ENCODE measurements at places on chromosomes 6 and 20. TPM values are rescaled to one million over a fixed set of nuclear protein-coding genes. Genes with fewer than 3 reads are reported as not detected.

Gene MEI4
- not detected for polyA plus RNA-seq

Gene GRM1
- polyA plus RNA-seq: not detected

DNA sequence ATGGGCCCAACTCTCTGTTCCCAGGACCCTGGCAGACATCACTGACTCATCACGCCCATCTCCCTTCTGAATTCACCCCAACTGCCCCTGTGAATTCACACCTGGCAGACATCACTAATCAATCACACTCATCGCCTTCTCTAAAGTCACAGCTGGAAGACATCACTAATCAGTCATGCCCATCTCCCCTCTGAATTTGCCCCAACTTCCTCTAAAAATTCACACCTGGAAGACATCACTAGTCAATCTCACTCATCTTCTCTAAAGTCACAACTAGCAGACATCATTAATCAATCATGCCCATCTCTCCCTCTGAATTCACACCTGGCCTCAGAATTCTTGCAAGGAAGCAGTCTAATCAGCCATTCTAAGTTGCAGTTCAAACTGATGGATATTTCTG lies 111.1 kb downstream of the FOXA2 start:
- DNase-seq: no peak

Gene MCHR2
- polyA plus RNA-seq: not detected

DNA sequence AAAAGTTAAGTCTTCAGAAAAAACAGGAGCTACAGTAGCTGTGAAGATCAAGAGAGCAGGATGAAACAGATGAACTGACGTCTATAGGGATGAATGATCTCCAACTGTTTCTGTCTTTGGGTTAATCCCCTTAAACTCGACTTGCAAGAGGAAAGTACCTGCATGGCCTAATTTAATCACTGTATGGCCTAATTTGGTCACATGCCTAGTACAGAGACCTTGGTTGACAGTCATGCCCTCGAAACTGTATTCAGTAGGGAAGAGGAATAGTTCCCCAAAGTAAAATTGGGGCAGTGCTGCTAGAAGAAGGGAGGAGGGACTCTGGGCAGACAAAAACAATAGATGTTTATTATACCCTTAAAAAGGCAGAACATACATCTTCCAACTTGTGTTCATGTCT lies 10.0 kb upstream of the SMAP1 start:
- DNase-seq: no peak

- DNase-seq: no peak
Observed at GRCh38 chr20:21100578-21101452, 5.3 kb downstream of the LINC00237 start.

DNA sequence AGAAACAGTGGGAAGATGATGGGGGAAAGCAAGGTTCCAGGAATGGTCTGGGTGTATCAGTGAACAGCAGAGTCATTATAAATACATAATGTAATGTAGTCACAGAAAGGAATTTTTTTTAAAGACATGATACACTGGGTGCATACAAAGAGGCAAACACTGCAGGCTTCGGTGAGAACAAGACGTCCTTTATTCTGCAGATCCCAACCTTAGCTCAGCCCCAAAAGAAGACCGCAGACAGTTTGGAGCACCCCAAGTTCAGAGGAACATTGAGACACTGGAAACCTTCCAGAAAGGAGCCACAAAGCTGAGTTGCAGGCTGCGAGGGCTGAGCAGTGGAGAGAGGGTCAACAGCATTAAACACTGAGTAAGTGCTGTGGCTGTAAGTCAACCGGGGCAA lies 30.6 kb upstream of the FOXC1 start:
- DNase-seq: peak; percentile 30

DNA sequence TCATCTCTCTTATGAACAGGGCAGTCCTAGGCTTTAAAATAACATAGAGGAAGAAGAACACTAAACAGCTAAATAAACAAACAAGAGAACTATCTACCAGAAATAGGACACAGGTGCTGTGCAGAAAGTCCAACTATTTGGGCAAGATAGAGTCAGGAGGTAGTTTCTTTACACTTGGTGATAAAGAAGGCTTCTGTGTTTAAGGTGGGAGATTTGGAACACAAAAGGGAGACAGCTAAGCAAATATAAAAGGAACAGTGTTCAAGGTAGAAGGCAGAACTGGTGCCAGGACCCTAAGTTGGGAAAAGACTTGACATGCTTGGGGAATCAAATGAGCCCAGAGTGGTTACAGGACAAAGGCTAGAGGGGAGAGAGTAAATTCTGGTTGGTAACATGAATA lies 110.5 kb downstream of the MANEA start:
- DNase-seq: no peak

Gene HSPA1L
- polyA plus RNA-seq: 0.36 TPM

Gene SLC32A1
- polyA plus RNA-seq: not detected

DNA sequence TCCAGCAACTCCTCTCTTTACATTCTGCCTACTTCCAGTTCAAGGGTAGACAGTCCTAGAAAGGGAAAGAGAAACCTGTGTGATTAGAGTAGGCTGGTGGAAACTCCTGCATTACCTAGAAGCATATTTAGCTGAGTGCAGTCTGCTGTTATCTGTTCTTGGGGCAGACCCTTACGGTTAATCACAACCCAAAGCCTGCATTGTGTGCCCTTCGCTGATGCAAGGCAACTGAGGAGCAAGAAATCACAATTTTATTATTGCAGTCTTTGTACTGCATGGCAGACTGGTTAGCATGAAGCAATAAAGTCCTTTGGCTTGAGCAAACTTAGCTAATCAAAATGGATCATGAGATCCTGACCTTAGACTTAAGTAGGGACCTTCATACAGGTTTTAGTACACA lies 1.5 kb upstream of the GOPC start:
- no peak for DNase-seq

All from mammary epithelial cell (primary cell).